Activated CD8-positive, alpha-beta memory T cell treated with anti-CD3 and anti-CD28 coated beads for 24 hours (primary cell): ENCODE measurements at places on chromosomes 1 and 21.

DNA sequence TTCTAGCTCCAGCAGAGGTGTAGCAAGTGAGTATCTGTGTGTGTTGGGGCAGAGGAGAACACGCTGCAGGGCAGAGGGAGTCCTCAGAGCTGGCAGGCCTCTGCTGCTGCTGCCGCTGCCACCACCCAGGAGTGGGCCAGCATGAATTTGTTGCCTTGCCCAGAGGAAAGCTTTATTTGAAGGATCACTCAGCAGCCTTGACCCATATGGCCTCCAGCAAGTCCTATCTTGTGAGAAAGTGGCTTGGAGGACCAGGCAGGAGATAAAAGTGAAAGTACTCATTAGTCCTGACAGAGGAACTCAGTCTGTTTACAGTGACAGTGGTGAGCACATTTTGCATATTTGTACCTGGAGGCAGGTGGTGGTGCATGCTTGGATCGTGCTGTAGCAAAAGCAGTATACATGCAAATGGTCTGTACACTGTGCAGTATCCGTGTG, 3.1 kb downstream of the TRAF5 start:
- no peak for DNase-seq

DNA sequence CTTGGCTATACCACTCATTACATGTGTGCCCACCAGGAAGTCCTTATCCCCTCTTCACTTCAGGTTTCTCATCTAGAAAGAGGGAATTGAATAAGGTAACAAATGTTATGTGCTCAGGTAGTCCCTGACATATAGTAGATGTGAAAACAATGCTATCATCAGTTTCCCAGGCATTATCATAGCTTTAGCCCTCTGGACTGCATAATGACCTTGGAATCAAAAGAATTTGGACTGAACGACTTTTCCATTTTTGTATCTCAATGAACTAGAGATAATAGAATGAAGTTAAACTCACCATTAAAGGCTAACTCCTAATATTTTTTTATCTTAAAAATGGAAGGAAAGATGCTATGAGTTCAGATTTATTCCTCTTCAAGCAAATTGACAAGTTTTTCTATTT, 304.1 kb upstream of the USP24 start:
- no peak for DNase-seq

DNA sequence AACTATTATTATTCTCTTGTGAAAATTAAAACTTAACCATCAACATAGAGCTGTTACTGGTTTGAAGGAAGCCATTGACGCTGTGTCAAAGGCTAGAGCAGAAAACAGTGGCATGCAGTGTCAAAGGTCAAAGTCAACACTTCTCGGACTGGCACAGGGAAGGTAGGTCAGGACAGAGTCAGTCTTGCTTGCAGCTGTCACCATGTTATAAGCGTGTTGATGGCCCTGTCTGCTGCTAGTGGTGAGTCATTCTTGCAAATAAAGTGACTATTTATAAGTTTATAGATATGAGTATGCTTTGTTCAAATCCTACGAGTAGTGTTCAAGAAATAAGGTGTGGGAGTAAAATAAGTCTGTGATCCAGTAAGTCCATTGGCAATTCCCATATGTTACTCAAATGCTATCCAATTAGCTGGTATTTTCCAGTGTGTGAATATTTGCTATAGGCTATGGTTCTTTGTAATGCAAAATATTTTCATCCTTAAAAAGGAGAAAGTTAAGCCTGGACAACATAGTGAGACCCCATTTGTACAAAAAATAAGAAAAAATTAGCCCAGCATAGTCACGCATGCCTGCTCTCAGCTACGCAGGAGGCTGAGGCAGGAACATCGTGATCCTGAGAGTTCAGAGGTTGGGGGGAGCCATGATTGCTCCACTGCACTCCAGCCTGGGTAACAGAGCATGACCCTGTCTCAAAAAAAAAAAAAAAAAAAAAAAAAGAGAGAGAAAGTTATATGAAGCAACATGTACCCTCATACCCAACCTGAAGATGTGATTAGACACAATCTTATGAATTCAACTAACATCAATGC, 26.3 kb upstream of the TINAGL1 start:
- DNase-seq: no peak

GRCh38 chr1:236072001-236072400, 7.1 kb upstream of the NID1 start:
- DNase-seq: no peak
